ENCODE measurements at places on chromosomes 11 and 22.

GRCh38 chr11:126061707-126062678 is 673 bp downstream of the CDON start:
- DNase-seq = peak; percentile 17

DNA sequence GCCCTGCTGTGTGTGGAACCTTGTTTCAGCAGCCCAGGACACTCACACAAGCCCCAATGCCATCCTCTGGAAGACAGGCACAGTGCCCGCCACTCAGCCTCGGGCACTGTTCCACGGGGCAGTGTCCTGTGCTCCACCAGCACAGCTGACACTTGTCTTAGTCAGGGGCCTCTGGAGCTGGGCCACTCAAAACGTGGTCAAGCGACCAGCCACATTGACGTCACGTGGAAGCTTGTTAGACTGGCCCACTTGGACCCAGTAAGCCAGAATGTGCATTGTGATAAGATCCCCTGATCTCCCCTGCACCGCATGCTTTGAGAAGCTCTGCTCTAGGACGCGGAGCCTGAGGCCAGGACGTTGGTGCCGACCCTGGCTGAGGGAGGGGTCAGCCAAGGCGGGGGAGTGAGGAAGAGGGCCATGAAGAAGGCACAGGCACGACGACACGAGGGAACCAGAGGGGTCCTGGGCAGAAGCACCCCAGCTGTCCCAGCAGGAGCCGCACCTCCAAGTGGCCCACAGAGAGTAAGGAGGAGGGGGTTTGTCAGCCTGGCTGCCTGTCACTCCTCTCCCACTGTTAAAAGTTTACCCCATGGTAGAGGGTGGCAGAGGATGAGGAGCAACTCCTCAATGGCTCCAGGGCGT is 64.6 kb downstream of the LINC01488 start:
- no peak for DNase-seq

DNA sequence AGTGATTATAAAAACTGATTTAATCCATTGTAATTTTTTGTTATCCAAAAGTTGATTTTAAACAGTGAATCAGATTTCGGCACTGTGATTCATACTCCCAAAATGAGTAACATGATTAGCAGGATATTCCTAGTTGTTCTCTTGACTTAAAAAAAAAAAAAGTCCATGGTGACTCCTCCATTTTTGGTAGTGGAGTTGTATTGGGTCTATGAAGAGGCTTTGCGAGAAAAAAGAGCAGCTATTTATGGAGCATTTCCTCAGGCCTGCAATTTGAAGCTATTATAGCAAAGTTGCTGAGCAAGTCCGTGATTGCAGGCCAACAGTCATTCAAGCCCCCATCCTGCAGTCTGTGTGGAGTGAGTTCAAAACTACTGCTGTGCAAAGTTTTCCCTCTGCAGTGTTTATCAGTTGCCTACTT is 28.8 kb downstream of the YAP1 start:
- no peak for DNase-seq

- DNase-seq = no peak
Measured at GRCh38 chr11:73280626-73281025, 8.5 kb downstream of the P2RY6 start.

DNA sequence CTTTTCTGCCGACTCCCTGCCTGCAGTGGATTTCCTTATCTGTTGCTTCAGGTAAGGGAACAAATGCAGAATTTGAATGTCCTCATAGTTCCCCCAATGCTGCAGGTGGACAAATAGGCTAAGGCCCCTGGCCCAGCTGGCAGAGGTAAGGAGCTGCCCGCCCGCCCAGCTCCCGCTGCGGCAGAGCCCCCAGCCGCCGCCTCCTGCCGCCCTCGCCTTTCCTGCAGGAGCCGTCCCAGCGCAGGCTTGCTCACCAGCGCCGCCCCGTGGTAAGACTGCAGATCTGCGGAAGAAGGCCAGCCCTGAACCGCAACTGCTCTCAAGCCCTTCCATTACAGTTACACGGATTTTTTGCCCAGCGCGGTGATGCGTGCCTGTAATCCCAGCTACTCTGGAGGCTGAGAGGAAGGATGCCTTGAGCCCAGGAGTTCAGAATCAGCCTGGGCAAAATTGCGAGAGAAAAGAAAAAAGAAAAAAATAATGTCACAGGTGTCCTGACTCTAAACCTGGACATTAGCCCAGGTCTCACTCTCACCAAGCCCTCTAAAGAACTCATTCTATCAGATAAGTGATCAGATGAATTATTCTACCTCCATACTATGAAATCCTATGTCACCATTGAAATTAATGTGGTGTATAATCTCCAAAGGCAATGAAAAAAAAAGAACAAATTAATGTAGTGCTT is 51.2 kb upstream of the EMID1 start:
- peak; percentile 5 for DNase-seq

- DNase-seq = no peak
Measured at GRCh38 chr11:70327717-70328116, 57.2 kb downstream of the PPFIA1 start.

Data from Panc1 (cell line).